GM23248 (cell line): ENCODE measurements at places on chromosomes 6 and 20.

GRCh38 chr6:133092771-133093170 is 148.4 kb upstream of the EYA4 start:
- DNase-seq, result no peak
- H3K27ac ChIP-seq, result no peak overlapping the region
- H3K27me3 ChIP-seq, result 0 out of 2 replicates have a peak, but pooled peaks cover 6% of the 10 kb centered on the region
- no peaks in the 10 kb centered on the region for H3K36me3 ChIP-seq
- H3K4me3 ChIP-seq, result no peak overlapping the region
- no peaks in the 10 kb centered on the region for H3K4me1 ChIP-seq

DNA sequence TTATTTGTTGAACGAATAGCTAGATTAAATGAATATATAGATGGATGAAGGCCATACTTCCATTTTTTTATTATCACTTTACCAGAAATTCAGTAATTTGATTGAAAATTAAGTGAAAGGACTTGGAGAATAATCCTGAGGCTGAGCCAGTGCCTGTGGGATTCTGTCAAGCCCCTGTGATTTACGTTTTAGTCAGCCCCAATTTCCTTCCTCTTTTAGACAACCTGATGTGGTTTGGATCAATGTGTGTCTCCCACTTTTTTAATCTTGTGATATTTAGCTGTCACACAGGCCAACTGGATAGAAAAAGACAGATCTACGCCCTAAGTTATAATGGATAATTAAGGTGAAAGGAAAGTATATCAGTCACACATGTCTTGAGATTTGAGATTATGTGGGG is 188.8 kb downstream of the EDN1 start:
- H3K27ac ChIP-seq, result no peak overlapping the region
- H3K4me1 ChIP-seq, result peaks cover 15% of the 10 kb centered on the region
- no peaks in the 10 kb centered on the region for H3K27me3 ChIP-seq
- no peaks in the 10 kb centered on the region for H3K36me3 ChIP-seq

GRCh38 chr6:25434921-25435320 is 155.7 kb downstream of the CARMIL1 start:
- DNase-seq, result no peak
- H3K36me3 ChIP-seq, result no peaks in the 10 kb centered on the region
- no peak overlapping the region for H3K4me3 ChIP-seq
- H3K4me1 ChIP-seq, result no peaks in the 10 kb centered on the region
- H3K27me3 ChIP-seq, result no peaks in the 10 kb centered on the region
- no peak overlapping the region for H3K27ac ChIP-seq

DNA sequence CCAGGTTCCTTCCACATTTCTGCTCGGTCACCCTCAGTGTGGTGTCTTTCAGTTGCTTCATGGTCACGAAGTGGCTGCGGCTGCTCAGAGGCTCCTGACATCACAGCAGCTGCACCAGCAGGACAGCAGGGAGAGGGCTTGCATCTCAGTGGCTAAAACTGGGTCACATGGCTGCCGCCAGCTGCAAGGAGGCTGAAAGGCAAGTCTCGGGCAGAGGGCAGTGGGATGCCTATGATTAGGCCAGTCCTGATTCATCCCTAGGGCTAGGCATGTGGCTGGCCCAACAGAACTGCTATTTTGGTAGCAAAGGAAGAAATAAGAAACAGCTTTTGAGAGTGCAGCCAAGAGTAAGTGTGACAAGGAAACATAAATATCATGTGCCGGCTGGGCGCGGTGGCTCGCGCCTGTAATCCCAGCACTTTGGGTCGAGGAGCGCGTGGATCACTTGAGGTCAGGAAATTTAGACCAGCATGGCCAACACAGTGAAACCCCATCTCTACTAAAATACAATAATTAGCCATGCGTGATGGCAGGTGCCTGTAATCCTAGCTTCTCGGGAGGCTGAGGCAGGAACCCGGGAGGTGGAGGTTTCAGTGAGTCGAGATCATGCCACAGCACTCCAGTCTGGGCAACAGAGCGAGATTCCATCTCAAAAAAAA is 46.6 kb downstream of the RBM38 start:
- DNase-seq, result no peak
- no peaks in the 10 kb centered on the region for H3K4me1 ChIP-seq
- H3K27me3 ChIP-seq, result peaks cover 12% of the 10 kb centered on the region; the same call in 1 of the 2 replicates
- no peak overlapping the region for H3K27ac ChIP-seq
- no peaks in the 10 kb centered on the region for H3K36me3 ChIP-seq

DNA sequence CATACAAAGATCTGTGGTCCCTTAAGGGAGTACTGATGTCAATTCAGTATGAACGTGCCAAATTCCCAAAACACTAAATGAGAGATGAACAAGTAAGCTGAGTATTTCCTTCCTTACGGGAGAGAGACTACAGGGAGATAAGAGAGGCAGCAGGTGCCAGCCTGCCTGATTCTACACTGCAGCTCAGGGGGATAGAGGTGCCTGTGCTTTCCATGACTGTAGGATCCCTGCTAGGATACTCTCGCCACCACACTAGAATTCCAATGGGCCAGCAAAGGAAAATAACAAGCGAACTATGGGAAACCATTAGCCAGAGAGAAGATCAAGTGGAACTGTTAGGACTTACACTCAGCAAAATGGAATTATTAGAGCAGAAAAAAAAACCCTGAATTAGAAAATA is 198.5 kb upstream of the BTBD3 start:
- H3K4me3 ChIP-seq, result no peak overlapping the region
- H3K4me1 ChIP-seq, result peaks cover 16% of the 10 kb centered on the region
- H3K36me3 ChIP-seq, result no peaks in the 10 kb centered on the region

DNA sequence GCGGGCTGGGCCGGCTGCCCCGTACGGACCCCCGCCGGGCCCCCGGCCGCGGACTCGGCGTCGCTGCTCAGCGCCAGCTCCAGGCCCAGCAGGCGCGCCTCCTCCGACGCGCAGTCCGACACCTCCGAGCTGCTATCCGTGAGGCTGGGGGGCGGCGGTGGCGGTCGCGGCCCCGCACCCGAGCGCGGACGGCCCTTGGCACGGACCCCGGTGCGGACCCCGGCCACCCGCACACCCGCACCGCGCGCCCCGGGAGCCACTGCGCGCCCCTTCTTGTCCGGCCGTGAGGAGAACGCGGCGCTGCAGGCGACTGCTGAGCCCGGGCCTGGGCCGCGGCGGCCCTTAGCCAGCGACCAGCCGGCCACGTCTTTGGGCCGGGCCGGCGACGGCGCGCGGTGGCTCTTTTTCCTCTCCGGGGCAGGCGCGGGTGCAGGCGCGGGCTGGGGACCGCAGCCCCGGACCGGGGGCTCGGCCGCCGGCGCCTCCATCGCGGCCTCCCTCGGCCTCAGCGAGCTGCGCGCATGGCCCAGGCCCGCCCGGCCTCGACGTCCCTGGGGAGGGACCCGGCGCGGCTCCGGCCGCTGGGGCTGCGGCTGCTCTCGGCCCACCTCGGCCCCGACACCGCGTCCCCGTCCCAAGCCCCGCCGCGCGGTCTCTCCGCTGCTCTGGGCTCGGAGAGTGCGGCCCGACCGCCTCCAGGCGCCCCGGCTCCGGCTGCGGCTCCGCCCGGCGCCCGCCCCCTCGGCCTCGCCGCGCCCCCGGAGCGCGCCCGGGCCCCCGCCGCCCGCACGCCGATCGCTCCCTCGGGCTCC is 12.9 kb upstream of the TLDC2 start:
- no peaks in the 10 kb centered on the region for H3K27me3 ChIP-seq
- peaks cover 17% of the 10 kb centered on the region for H3K4me1 ChIP-seq
- H3K27ac ChIP-seq, result peak overlapping the region; percentile 74
- H3K4me3 ChIP-seq, result peak overlapping the region; percentile 79
- H3K36me3 ChIP-seq, result no peaks in the 10 kb centered on the region

- no peaks in the 10 kb centered on the region for H3K36me3 ChIP-seq
- no peak for DNase-seq
- H3K27ac ChIP-seq, result no peak overlapping the region
- H3K4me3 ChIP-seq, result no peak overlapping the region
- H3K27me3 ChIP-seq, result peaks cover 13% of the 10 kb centered on the region; the same call in 1 of the 2 replicates
These were observed 9.4 kb downstream of the CST4 start for GRCh38 chr20:23679133-23680092.

- DNase-seq, result no peak
- H3K27ac ChIP-seq, result no peak overlapping the region
- no peaks in the 10 kb centered on the region for H3K27me3 ChIP-seq
- H3K4me1 ChIP-seq, result no peaks in the 10 kb centered on the region
These were observed 84.6 kb downstream of the AK9 start for GRCh38 chr6:109606359-109606758.

DNA sequence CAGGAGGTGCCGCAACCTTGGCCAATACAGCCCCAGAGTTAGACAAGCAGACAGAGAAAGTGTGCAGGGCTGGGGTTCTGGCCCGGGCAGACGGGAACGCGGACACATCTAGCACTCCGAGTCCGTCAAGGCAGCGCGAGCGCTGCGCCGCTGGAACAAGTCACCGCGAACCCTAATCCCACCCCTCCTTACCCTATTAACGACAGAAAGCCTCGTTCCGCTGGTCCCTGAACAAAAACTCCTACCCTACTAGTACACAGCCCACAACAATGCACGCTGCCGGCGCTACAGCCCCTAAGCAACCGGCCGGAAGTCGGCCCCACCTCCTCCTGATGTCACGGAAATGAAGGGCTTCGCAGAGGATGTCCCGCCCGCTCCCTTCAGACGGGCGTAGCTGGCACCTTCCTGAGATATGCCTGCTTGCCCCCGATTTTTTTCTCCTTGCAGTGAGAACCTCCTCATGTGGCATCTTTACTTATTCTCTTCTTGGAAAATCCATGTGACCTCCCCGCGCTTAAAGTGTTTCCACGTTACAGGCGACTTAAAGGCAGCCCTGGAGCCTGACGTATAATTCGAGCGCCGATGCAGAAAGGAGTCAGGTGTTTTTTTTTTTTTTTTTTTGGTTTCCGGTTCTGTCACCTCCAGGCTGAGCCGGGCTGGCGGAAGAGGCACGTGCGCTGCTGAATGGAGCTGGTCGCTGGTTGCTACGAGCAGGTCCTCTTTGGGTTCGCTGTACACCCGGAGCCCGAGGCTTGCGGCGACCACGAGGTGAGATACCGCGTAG is at the start of the genes C6orf52 and PAK1IP1:
Gene C6orf52 (minus strand): TSS at position 315 of the 784 bp plus-strand sequence. CDS start 7,066 bp downstream, outside the sequence.
Gene PAK1IP1 (plus strand): TSS at position 671 of the 784 bp plus-strand sequence. CDS start 14 bp downstream, at position 685.
- peak within 1 kb of the TSS; percentile 91 for H3K4me3 ChIP-seq
- H3K27me3 ChIP-seq, result no peaks in the 10 kb centered on the region
- no peaks in the 10 kb centered on the region for H3K36me3 ChIP-seq
- H3K27ac ChIP-seq, result peak within 1 kb of the TSS; percentile 96

GRCh38 chr6:19906171-19906570 is 69.0 kb downstream of the ID4 start:
- no peaks in the 10 kb centered on the region for H3K4me1 ChIP-seq
- no peaks in the 10 kb centered on the region for H3K36me3 ChIP-seq
- DNase-seq, result no peak
- H3K4me3 ChIP-seq, result no peak overlapping the region

DNA sequence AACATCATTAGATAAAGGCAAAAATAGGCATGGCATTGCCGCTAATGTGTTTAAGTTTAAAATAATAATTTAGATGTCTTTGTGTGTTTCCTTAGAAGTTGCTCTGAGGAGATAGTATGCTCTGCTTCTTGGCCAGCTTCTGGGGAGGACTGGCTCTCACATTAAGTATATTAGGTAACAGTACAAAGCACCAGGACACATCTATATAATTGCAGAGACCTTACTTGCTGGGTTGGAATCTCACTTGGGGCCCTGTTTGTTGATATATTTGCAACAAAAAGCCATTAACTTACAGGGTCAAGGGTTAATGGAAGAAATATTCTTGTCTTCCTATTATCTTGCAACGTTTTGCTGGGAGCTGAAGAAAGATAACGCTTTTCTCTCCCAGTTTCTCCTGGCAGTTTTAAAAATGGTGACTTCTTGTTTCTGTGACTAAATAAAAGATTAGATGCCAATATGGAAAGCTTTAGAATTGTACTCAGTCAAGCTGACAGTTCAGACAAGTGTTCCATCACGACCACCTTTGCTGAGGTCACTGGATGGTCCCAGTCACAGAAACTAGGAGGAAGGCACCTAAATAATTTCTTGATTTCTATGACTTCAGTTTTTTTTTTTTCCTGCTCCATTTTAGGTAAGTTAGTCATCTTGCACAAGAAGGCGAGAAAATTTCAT is 462.3 kb upstream of the FLRT3 start:
- DNase-seq, result no peak
- no peak overlapping the region for H3K27ac ChIP-seq
- H3K27me3 ChIP-seq, result no peaks in the 10 kb centered on the region
- no peaks in the 10 kb centered on the region for H3K4me1 ChIP-seq
- H3K4me3 ChIP-seq, result no peak overlapping the region
- no peaks in the 10 kb centered on the region for H3K36me3 ChIP-seq

GRCh38 chr6:87482366-87482765 is 9.6 kb downstream of the SLC35A1 start:
- no peaks in the 10 kb centered on the region for H3K4me1 ChIP-seq
- H3K27ac ChIP-seq, result no peak overlapping the region
- no peak for DNase-seq
- H3K4me3 ChIP-seq, result no peak overlapping the region

- no peaks in the 10 kb centered on the region for H3K4me1 ChIP-seq
- H3K36me3 ChIP-seq, result no peaks in the 10 kb centered on the region
- no peak for DNase-seq
- no peak overlapping the region for H3K27ac ChIP-seq
- no peak overlapping the region for H3K4me3 ChIP-seq
These were observed 66.4 kb upstream of the ATXN1 start for GRCh38 chr6:16827627-16828026.

DNA sequence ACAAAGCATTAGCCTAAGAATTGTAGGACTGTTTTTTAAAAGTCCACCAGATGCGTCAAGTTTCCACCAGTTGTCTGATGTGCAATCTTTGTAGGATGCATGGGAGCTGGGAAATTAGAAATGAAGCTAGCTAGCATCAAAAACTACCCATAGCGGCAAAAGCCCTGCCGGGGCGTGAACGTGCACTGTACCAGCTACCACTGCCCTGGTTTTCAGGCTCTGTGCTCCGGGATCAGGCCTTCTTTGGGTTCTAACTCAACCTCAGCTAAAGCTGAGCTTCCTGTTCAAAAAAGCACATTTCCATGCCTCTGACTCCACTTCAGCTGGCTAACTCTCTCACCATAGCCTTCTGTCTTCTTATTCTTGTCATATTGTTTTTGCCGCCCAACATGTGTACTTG is 26.9 kb upstream of the FUCA2 start:
- H3K4me3 ChIP-seq, result no peak overlapping the region
- no peaks in the 10 kb centered on the region for H3K36me3 ChIP-seq
- H3K4me1 ChIP-seq, result peaks cover 12% of the 10 kb centered on the region; the same call in 1 of the 2 replicates
- no peak overlapping the region for H3K27ac ChIP-seq
- DNase-seq, result no peak

DNA sequence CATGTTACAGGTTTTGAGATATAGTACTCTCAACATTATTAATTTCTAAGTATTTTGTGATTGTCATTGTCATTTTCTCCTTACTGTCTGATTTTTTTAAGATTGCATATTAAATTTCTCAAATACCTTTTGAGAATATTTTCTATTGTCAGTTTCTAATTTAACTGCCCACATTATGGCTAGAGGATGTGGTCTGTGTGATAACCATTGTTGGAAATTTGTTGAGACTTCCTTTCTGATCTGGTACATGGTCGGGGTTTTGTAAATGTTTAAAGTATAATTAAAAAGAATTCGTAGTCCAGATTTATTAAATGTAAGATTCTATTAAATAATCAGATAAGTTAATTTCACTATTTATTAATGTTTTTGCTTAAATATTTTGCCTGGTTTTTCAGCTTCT is 60.1 kb downstream of the SLX4IP start:
- H3K36me3 ChIP-seq, result no peaks in the 10 kb centered on the region
- peaks cover 9% of the 10 kb centered on the region; the same call in 1 of the 2 replicates for H3K4me1 ChIP-seq
- no peak for DNase-seq
- H3K27me3 ChIP-seq, result no peaks in the 10 kb centered on the region
